ENCODE measurements at places on chromosomes 2 and 18.
A peak's percentile ranks its signal among the peaks of the same experiment; 100 is the strongest.

DNA sequence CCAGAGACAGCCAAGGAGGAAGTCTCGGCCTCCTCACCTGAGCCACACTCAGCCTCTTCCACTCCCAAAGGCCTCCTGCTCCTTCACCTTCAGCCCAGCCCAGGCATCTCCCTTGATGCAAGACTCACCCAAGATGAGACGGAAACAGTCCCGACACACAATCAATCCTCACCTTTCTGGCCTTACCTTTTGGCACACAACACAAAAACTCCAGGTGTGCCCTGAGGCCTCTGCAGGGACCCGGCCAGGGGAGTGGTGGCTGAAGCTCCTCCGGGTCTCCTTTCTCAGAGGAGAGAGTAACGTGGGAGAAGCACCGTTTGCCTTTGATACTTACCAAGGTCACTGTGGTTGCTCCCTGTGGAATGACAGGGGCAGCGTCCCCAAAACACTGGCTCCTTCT is 23.8 kb upstream of the EFHD1 start:
- DNase-seq, result no peak
- no peak overlapping the region for H3K27ac ChIP-seq
- peaks cover 2% of the 10 kb centered on the region for H3K27me3 ChIP-seq
- H3K4me1 ChIP-seq, result peaks cover 5% of the 10 kb centered on the region
- no peak overlapping the region for H3K4me3 ChIP-seq
- no peaks in the 10 kb centered on the region for H3K36me3 ChIP-seq

GRCh38 chr18:49479381-49480137 is 7.5 kb downstream of the C18orf32 start:
- no peak overlapping the region for H3K4me3 ChIP-seq
- H3K36me3 ChIP-seq, result peaks cover 41% of the 10 kb centered on the region
- DNase-seq, result no peak
- H3K27ac ChIP-seq, result peak overlapping the region; percentile 82

DNA sequence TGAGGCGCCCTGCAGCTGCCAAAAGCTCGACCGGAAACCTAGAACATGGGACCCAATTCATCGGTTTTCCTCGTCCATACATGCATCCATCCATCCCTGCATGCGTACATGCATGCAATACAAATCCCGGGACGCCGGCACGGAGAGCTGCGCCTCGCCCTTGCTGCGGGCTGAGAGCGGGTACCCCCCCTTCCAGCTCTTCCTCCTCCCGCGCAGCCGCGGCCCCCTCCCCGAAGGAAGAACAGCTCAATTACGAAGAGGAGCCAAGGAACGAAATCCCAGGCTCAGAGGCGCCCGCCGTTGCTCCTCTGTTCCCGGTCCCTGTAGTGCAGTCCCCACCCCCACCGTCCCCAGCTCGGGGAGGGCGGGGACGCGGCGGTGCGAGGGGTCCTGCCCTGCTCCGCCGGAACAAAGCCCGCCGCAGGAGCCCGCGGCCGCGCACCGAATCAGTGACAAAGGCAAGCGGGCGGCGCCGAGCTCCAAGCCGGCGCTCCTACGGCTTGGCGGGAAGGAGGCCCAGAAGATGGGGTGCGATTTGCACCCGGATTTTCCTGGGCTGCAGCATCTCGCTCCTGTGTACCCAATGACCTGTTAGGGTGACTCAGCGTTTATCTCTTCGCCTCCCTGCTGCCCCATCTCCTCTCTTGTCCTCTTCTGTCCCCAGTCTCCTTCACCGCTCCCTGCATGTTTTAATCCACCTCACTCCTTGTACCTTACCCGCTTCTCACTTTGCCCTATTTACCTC is 8.9 kb upstream of the POU3F3 start:
- H3K4me3 ChIP-seq, result no peak overlapping the region
- peaks cover 5% of the 10 kb centered on the region for H3K36me3 ChIP-seq
- peaks cover 66% of the 10 kb centered on the region for H3K27me3 ChIP-seq
- H3K4me1 ChIP-seq, result peaks cover 4% of the 10 kb centered on the region

- peak overlapping the region; percentile 83 for H3K27ac ChIP-seq
- peaks cover 6% of the 10 kb centered on the region for H3K36me3 ChIP-seq
- peaks cover 24% of the 10 kb centered on the region for H3K27me3 ChIP-seq
- DNase-seq, result no peak
These were observed 47.3 kb downstream of the LDLRAD4 start for GRCh38 chr18:13265911-13266217.

DNA sequence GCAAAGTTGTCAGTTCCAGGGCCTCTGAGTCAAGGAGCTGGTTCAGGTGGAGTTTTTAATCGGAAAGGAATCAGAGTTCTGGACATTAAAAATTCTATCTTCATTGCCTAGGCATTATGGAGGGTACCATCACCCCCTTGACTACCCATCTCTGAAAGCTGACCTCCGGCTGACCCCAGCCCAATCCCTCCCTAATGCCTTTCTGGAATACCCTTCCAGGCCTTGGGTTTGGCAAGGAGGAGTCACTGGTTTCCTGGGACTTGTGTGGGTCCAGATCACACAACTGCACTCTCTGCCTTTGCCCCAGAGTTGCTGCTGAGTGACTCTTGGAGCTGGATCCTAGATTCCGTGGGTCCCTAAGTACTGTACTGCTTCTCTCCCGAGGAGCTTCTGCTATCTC is 1.0 kb upstream of the OSR1 start:
- DNase-seq, result no peak
- H3K4me1 ChIP-seq, result peaks cover 51% of the 10 kb centered on the region
- no peak overlapping the region for H3K4me3 ChIP-seq
- H3K36me3 ChIP-seq, result peaks cover 30% of the 10 kb centered on the region

- peaks cover 67% of the 10 kb centered on the region for H3K4me1 ChIP-seq
- DNase-seq, result no peak
- no peaks in the 10 kb centered on the region for H3K27me3 ChIP-seq
- peaks cover 4% of the 10 kb centered on the region for H3K36me3 ChIP-seq
These were observed 206.8 kb upstream of the STON1 start for GRCh38 chr2:48323146-48323545.

DNA sequence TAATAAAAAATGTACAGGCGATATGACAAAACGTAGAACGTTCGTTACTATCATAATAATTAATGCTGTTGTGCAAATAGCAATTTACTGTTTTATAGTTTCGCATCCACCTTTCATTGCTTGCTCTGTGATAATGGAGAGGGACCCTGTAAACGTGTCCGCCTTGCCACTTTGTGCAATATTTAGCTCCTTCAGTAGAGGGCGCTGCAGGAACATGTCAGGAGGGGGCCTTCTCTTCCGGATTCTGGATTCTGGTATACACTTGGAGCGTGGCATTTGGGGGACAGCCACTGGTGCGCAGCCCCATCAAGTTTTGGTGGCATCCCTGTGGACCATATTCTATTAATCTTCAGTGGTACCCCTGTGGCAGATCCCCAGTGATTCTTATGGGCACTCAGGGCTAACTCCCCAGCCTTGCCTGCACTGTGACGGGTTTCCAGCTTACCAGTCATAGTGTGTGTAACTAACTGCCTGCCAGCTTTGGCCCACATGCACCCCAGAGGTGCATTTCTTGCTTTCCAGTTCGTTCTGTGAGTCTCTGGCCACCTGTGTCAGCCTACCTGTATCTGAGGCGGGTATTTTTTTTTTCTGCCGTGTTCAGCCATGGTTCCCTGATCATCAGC is 140.3 kb downstream of the CYRIA start:
- H3K27me3 ChIP-seq, result peaks cover 15% of the 10 kb centered on the region
- H3K4me1 ChIP-seq, result no peaks in the 10 kb centered on the region
- no peaks in the 10 kb centered on the region for H3K36me3 ChIP-seq
- no peak for DNase-seq
- H3K27ac ChIP-seq, result no peak overlapping the region

DNA sequence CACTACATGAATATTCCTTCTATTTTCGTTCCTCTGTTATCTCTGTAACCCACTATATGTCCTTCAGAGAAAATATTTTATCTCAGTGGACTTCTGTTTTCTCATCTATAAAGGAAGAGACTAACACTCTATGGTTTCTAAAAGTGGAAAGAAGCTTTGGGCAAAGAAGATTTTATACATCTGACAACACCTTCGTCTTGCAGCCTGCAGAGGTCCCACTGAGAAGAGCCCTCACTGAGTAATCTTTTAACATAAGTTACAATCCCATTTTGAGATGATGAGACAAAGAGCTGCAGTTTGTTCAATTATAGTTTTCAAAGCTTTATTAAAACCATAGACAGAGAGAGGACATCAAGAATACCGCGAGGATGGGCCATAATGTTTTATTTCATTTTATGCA is 28.7 kb downstream of the XIRP2 start:
- no peaks in the 10 kb centered on the region for H3K27me3 ChIP-seq
- H3K36me3 ChIP-seq, result no peaks in the 10 kb centered on the region
- H3K27ac ChIP-seq, result no peak overlapping the region

- no peak for DNase-seq
- H3K27me3 ChIP-seq, result no peaks in the 10 kb centered on the region
- peaks cover 59% of the 10 kb centered on the region for H3K4me1 ChIP-seq
- peaks cover 2% of the 10 kb centered on the region for H3K36me3 ChIP-seq
- H3K27ac ChIP-seq, result peak overlapping the region; percentile 36
These were observed 68.8 kb downstream of the MAP4K4 start for GRCh38 chr2:101766337-101766736.

GRCh38 chr2:128789776-128790455 is 471.2 kb upstream of the HS6ST1 start:
- peaks cover 3% of the 10 kb centered on the region for H3K36me3 ChIP-seq
- no peak overlapping the region for H3K4me3 ChIP-seq
- H3K27ac ChIP-seq, result no peak overlapping the region

DNA sequence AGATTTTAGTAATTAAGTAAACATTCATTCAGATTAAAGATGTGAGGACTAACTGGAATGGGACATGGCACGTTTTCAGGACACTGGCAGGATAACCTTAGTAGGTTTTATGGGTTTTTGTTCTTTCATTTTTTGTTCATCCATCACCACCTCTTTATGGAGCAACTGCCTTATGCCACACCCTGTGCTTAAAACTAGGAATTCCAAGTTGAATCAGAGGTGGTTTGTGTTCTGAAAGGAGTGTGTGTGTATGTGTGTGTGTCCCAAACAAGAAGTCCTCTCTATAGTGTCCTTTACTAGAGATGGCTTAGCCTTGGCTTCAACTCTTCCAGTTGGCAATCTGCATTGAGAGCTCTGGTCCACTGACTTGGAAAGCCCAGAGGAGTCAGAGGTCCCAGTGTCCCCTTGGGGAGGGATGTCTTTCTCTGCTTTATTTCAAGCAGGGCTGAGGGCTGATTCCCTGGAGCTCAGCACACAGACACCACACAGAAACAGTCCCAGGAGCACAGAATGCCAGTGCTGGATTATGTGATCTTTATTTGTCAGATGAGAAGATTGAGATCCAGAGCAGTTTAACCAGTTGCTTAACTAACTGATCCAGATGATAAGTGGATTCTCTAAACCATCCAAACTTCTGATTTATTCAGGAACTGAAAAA is 25.2 kb downstream of the RHOB start:
- no peak overlapping the region for H3K27ac ChIP-seq
- H3K36me3 ChIP-seq, result no peaks in the 10 kb centered on the region
- H3K4me1 ChIP-seq, result no peaks in the 10 kb centered on the region
- H3K27me3 ChIP-seq, result peaks cover 4% of the 10 kb centered on the region
